PC-9 (cell line): ENCODE measurements at places on chromosomes 5 and 9. TPM values are rescaled to one million over a fixed set of nuclear protein-coding genes. Genes with fewer than 3 reads are reported as not detected.

- no peak for DNase-seq
Observed at GRCh38 chr5:1897386-1897785, 14.7 kb upstream of the IRX4 start.

- no peak for DNase-seq
Observed at GRCh38 chr9:69036309-69036708, 757 bp downstream of the FXN start.

- DNase-seq, result no peak
Observed at GRCh38 chr5:178463321-178464155, 126.7 kb downstream of the COL23A1 start.

GRCh38 chr5:136226401-136226800, 33.4 kb upstream of the SMIM32 start:
- DNase-seq, result no peak

DNA sequence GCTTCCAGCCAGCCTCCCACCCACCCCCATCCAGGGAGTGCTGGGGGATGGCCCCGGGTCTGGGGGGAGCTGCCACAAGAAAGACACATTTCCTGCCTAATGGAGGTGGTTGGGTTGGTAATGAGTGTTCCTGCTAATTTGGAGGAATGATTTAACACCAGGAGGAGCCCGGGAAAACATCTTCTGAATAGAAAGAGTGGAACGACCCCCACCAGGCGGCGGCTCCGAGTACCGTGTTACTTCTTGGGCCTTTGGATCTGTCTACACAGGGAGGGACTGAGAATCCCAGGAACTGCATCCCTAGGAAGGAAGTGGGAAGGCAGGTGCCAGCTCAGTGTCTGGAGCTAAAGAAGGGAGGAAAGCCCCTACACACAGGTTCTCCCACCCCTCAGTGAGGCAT, 64.6 kb downstream of the TSPAN17 start:
- DNase-seq, result no peak

DNA sequence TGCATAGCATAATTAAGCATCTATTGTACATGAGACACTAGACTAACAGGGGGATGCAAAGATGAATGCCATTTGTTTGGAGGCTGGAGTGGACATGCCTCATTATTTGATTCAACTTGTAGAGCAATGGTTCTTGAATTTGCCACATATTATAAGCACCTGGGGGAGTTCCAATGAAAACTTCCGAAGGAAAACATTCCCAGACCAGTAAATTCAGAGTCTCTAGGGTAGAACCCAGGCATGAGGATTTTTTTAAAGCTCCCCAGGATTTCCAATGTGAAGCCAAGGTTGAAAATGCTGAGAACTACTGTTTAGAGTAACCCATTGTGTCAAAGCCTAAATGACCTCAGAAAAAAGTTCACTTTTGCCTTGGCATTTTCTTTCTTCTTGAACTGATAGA, 93.9 kb upstream of the ITGA1 start:
- no peak for DNase-seq

DNA sequence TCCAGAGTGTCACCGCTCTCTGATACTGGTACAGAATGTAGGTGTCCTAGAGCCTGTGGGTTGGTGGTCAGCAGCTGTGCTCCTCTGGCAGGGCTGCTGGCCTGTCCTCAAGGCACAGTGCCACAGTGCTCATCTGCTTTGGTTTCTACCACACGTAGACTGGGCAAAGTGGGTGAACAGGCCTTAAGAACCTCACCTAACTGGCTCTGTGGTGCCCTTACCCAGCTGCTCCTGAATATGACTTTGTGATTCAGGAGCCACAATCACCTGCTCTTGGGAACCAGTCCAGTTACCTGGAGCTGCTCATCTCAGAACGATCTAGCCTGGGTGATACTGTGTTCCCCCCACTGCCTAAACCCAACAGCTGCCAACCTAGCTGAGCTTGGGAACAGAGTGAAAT, 6.4 kb downstream of the NOP16 start:
- no peak for DNase-seq

Gene SH3PXD2B
- total RNA-seq, result 26.1 and 29.3 TPM in 2 replicates

Gene ZNF189
- total RNA-seq, result 5.9 and 9.4 TPM in 2 replicates

Gene CNOT6
- total RNA-seq, result 43.8 and 48.8 TPM in 2 replicates

Gene CMYA5
- 0.81 and 0.88 TPM in 2 replicates for total RNA-seq

Gene ADRA1B
- total RNA-seq, result 4.6 and 6.0 TPM in 2 replicates
